Stimulated activated CD8-positive, alpha-beta memory T cell treated with anti-CD3 and anti-CD28 coated beads, Interleukin-15, amount 100 ng/mL, for 24 hours (primary cell): ENCODE measurements at places on chromosomes 7 and 10.

GRCh38 chr7:70698219-70698832 is 433.6 kb upstream of the GALNT17 start:
- no peak for DNase-seq

GRCh38 chr7:97639036-97639435 is 92.8 kb upstream of the TAC1 start:
- DNase-seq = no peak

DNA sequence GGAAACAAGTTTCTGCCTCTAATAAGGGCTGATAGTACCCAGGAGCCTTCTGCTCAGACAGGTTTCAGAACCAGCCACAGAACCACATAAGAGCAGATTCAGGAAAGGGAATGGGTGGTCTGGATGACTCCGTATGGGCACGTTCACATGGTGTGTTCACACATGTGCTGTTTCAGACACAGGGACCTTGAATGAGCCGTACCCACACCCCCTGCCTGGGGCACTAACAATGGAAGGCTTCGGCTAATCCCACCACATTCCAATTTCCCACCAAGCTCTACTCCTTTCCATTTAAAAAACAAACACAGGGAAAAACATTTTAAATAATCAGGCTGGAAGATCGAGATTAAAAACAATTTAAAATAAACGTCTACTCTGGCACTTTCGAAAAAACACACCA is 217.3 kb downstream of the GRID1 start:
- no peak for DNase-seq

GRCh38 chr7:88202278-88202677 is 17.6 kb downstream of the SRI start:
- no peak for DNase-seq

DNA sequence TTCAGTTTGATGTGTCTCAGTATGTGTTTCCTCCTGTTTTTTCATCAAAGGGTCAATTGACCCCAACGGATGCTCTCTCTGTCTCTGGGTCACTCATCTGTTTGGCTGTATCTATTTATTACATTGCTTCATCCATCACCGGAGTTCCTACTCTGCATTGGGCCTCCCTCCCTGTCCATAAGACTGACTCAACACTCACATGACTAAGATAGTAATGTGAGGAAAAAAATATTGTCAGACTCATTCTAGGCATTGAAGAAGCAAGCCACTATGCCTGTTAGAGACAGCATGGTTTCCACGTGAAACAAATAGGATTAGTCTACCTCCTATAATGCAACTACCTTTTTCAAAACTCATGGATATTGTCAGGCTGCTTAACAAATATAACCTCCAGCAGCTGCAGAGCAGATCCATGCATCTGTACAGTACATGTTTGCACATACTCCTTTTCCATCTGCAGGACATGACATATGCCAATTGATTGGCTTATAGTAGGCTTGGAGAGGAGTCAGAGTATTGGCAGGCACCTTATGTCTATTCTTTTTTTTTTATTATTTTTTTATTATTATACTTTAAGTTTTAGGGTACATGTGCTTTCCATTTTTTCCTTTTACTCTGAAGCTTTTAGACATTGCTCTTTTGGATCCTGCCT is 275.2 kb downstream of the LRRTM3 start:
- no peak for DNase-seq

DNA sequence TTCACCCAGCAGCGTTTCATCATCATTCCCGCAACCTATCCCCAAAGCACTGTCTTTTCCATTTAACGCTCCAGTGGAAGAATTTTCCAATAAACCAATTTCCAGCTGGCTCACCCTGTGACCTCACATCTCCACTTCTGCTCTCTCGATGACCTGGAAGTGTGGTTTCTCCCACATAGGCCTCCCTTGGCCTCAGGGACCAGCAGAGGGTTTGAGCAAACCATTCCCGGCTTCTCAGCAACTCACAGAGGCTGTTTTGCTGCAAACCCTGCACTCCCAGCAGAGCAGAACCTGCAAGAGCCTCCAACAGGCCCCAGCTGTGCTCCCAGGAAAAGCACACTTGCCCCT is 523.0 kb upstream of the FOXK1 start:
- no peak for DNase-seq

- DNase-seq = no peak
Measured at GRCh38 chr10:1473874-1474273, 263.5 kb downstream of the ADARB2 start.

GRCh38 chr7:31683445-31684225 is 3.4 kb upstream of the PPP1R17 start:
- DNase-seq = no peak

- no peak for DNase-seq
Measured at GRCh38 chr10:1270490-1270889, 214.3 kb downstream of the WDR37 start.

DNA sequence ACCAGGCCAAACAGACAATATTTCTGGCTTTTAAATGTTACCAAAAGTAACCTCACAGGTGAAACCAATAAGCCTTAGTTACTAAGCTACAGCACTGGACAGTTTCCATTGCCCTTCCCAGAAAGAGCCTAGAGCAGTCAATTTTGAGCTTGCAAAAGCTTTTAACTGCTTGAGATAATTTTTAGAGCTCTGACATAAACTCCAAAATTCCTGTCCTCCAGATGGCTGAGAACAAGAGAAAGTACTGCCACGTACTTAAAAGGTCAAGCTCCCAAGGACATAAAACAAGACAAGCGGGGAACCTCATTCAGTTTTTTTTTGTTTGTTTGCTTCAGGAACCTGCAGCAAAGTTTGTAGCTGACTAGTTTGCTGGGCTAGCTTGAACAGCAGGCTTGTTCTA is 54.1 kb downstream of the BBS9 start:
- no peak for DNase-seq

DNA sequence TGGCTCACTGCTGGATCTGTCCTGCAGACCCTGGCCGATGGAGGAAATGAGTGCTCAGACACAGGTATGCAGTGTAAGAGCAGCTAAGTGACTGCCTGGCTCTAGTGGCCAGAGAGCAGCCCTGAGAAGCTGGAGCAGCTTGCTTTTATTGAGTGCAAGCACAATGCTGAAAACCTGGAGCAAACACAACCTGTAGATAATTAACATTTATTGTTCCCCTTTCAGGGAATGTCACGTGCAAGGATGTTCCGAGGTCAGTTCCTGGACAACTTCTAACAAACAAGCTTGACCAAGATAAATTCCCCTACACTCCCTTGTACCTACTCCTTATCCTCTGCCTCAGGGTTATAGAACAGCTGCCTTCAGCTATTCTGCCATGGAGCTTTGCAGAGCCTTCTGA is 31.3 kb downstream of the DDC start:
- DNase-seq = no peak

DNA sequence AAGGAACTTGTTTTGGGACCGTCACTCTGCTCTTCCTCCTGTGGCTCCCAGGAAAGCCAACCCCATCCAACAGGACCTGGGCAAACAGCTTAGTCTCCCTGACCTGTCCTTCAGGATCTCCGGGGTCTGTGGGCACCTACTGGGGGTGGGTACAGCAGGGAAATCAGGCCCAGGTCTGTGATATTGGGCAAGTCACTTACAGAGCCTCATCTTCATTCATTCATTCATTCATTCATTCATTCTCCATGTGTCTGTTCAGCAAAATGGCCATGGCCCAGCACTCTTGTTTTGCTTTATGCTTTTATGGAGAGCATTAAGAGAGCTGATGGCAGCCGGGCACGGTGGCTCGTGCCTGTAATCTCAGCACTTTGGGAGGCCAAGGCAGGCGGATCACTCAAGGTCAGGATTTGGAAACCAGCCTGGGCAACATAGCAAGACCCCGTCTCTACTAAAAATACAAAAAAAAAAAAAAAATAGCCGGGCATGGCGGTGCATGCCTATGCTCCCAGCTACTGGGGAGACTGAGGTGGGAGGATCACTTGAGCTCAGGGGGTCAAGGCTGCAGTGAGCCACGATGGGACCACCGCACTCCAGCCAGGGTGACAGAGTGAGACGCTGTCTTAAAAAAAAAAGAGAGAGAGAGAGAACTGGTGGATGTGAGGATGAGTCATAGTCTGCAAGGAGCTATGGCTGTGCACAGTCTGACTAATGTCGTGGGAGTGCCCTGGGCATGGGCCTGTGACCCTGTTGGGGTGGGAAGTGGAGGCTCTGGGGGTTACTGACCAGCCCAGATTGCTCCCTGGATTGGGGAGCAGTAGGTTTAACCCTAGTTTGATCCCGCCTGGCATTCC is 54.3 kb downstream of the CLIP2 start:
- DNase-seq = no peak

- no peak for DNase-seq
Measured at GRCh38 chr10:90914992-90915765, 5.7 kb downstream of the ANKRD1 start.

GRCh38 chr10:47175181-47176123 is 124.5 kb upstream of the GDF10 start:
- no peak for DNase-seq

GRCh38 chr7:79761876-79762429 is 308.5 kb upstream of the MAGI2 start:
- no peak for DNase-seq

DNA sequence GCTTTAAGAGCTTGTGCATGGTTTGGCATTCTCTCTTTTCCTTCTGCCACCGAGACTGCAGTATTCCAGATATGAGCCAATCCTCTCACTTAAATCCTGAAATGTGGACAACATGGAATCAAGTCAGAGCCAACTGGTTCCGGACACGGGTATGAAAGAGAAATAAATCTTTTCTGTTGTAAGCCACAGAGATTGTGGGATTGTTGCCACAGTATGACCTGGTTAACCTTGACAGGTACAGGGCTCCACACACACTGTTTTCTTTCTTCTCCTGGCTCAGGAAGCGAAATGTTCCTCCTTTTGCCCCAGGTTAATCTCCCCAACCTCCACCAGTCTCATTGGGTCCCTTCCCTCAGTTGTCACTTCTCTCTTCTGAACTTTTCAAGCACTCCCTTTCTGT is 6.5 kb upstream of the NAMPT start:
- no peak for DNase-seq

- no peak for DNase-seq
Measured at GRCh38 chr7:115868369-115868768, 162.2 kb downstream of the TFEC start.

- no peak for DNase-seq
Measured at GRCh38 chr7:42319631-42320030, 82.6 kb upstream of the GLI3 start.
